Left kidney (tissue), 8 donors: ENCODE measurements at places on chromosomes 5 and 9.

GRCh38 chr5:58849921-58850667 lies 267.2 kb downstream of the RAB3C start:
- DNase-seq, result peak; percentile 45

DNA sequence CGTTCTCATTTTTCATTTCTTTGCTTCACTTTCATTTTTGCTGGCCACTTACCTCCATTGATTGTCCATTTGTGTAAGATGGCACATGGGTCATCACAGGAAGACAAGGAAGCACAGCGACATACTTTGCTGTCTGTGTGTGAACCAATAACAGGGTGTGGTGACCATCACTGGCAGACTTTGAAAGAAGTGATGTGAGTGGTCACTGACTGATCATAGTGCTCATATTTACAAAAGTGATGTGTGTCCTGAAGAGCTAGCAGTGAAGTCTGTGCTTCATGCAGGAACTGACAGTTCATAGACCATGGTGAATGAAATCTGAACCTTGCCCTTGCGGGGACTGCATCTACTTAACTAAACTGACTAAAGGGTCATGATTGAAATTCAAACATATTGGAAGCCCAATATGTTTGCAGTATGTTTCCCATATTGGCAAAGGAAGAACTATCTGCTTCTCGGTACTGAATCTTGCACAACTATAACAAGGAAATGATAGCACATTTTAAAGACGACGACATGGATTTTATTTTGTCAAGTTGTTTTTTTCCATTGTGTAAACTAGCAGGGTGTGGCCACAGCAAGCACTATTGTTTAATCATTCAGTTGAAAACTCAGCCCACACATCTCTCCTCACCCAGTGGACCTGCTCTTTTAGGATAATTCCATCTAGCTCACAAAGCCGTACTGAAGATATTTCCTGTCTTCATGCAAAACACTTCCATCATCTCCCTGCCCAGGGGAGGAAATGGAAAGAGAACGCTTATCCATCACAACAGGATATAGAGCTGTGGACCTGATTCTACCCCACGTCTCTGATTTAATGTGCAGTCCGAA lies 232.0 kb upstream of the ANKRD55 start:
- DNase-seq, result no peak

GRCh38 chr9:95807326-95807947 lies 68.1 kb upstream of the ERCC6L2 start:
- DNase-seq, result no peak

DNA sequence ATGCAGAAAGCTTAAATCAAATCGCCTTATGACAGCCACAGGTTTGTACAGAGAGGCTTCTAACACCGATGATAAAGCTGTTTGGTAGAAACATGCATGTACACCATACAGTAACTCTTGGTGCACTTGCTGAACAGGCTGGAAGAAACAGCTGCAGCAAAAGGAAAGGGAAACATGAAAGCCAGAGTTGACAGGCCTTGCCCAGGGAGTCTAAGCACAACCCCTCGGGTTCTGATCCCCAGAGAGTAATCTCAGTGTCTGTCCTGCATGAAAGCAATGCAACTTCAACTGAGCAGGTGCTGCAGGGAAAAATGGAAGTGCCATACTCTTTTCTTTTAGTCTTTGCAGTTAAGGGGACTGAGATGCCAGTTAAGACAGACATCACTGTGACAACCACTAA lies 419.9 kb downstream of the BNC2 start:
- no peak for DNase-seq

DNA sequence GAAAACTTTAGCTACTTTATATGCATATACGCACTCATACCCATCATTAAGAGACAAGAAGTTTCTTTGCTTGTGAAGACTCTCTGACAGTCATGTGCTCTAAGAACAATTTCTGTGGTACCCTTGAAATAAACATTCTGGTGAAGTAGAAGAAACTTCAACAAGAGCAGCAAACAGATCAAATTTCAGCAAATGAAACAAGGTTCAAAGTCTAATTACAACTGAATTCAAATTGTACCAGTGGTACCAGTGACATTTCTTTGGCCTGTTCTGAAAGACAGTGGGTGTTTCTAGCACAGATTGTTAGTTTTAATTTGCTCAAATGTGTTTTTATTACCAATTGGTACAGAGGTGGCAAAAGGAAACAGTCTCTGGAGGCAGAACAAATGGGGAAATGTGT lies 391.0 kb downstream of the CHSY3 start:
- no peak for DNase-seq

DNA sequence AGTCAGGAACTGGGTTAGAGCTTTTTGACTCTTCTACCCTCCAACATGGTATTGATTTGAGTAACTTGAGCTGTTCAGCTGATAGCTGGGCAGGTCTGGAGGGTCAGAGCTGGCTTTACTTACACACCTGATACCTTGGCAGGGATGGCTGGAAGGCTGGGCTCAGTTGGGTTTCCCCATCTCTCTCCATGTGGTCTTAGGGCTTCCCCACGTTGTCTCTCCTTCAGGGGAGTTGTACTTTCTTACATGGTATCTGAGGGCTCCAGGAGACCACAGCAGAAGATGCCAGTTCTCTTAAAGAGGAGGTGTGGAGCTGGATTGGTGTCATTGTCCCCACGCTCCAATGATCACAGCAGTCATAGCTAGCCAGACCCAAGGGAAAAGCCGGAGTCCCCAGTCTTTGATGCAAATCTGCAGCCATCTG lies 25.6 kb downstream of the ISOC1 start:
- DNase-seq, result no peak

GRCh38 chr5:87340716-87341115 lies 72.0 kb downstream of the CCNH start:
- DNase-seq, result no peak

DNA sequence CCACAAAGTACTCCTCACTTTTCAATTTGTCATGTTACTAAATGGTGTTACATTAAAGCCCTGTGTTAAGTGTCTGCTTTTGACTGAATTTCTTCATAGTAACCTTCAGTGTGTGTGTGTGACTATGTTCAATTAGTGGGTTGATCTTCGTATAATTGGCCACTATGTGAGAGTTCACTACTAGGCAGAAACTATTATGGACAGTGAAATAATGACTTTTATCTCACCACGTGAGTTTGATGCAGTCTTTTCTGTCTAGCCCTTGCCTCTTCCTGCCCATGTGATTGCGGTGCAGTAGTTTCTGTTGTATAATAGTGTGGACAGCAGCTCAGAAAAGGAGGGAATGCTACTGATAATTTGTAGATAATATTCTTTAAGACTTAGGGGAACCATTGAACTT lies 1.8 kb upstream of the MAML1 start:
- DNase-seq, result no peak

- no peak for DNase-seq
Measured at GRCh38 chr5:132470010-132470392, 20.6 kb downstream of the IRF1 start.

GRCh38 chr9:101434998-101435397 lies 576 bp downstream of the ALDOB start:
- no peak for DNase-seq

GRCh38 chr5:39120052-39120420 lies 45.8 kb upstream of the RICTOR start:
- DNase-seq, result no peak
